Esophagus squamous epithelium (tissue), 5 donors: ENCODE measurements at places on chromosomes 12 and 14.
A peak's percentile ranks its signal among the peaks of the same experiment; 100 is the strongest.

GRCh38 chr12:26523708-26524150 is 309.3 kb downstream of the ITPR2 start:
- DNase-seq = peak; percentile 36

GRCh38 chr12:39958377-39958776 is 147.5 kb downstream of the SLC2A13 start:
- DNase-seq = no peak

GRCh38 chr12:6295094-6295811 is 15.2 kb upstream of the PLEKHG6 start:
- no peak for DNase-seq

GRCh38 chr12:122067966-122068365 is 10.6 kb upstream of the MLXIP start:
- DNase-seq = no peak

GRCh38 chr12:85036234-85036707 is at the start of the genes LRRIQ1 and TSPAN19:
TSS of gene LRRIQ1 (plus strand) at chr12:85036351. CDS start at chr12:85038177, 1,826 bp downstream.
TSS of gene TSPAN19 (minus strand) at chr12:85036277. CDS start at chr12:85029946, 6,331 bp downstream.
- no peak for DNase-seq

GRCh38 chr14:54354096-54354495 is 42.7 kb upstream of the CDKN3 start:
- DNase-seq = no peak

GRCh38 chr12:27975222-27976136 is 2.9 kb upstream of the PTHLH start:
- no peak for DNase-seq

DNA sequence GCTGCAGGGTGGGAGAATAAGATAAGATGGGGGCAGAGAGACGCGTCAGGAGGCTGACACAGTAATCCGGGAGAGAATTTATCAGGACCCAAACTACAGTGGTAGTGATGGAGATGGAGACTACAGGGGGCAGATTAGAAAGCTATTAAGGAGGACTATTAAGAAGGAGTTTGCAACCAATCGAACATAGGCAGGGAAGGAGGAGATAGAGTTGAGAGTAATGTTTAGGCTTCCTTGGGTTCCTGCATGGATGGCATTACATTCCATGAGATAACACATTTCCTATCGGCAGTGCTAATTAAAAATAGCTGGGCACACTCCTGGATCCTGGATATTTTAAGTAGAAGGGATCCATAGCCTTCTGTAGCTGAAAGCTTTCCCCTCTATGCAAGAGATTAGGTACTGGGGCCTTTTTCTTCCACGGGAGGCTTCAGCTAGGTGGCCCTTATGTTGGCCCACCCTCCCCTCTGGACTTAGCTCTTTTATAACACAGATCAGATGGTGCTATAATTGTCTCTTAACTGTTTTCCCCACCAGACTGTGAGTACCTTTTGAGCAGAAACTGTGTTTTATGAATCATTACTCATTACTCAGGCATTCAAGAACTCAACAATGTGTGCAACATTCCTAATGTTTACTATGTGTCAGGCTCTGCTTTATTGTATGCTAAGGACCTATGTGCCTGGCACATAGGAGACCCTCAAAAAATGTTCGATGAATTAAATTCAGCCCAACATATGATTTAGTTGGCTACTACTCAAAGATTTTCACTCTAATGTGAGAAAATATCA is 113.0 kb downstream of the RMST start:
- no peak for DNase-seq
